ENCODE measurements at places on chromosomes 11 and 22.

DNA sequence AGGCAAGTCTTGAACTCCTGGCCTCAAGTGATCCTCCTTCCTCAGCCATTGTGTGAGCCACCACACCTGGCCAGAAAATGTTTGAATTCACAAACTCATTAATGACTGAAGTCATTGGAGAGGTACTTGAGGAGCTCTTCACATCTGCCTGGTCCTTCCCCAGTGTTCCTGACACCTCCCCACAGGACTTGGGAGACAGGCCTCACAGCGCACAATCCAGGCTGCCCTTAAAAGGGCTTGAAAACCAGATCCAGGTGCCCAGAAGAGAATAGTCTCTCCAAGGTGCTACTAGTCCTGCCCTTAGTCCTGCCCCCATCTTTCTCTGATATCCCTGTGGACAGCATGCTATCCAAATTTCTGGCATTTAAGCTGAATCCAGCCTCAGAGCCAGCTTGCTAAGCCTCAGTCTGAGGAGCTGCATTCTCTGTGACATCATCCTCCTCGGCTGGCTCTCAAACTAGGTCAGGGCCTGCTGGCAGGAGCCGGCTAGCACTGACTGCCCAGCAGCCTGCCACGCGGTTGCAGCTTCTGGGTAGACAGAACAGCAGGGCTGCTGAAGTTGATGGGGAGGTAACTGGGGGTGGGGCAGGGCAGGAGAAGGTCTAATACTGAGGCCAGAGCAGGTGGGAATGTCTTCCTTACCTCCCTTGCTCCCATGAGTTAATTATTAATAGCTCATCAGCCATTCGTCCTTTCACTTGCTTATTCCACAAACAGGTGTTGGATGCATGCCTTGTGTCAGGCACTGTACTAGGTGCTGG is 35.3 kb upstream of the NECTIN1 start:
- no peak for DNase-seq

GRCh38 chr11:86180851-86181250 is 63.7 kb upstream of the EED start:
- DNase-seq: no peak

DNA sequence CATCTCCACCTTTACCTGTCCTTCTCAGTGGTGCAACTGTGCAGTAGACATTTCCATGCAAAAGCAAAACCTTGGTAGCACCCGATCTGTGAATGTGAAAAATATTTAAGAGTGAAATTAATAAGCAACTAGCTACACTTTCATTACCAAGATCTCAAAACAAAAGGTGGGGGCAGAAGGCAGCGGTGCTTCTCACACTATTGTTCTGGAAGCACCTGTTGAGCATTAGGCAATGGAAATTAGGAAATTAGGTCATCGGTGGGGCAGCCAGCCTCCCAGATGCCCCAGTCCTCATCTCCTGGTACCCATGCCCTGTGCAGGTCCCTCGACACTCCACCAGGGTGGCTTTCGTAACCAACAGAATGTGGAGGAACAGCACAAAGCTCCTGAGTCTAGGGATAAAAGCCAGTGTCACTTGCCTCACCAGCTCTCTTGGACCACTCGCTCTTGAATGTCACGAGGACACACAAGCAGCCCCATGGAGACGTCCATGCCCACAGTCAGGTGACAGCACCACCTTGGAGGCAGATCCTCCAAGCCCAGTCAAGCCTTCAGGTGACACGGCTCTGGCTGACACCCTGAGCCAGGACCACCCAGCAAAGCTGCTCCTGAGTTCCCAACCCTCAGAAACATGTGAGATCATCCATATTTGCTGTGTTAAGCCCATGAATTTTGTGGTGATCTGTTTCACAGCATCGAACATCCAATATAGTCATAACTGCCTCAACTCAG is 3.3 kb downstream of the LTO1 start:
- DNase-seq: no peak

DNA sequence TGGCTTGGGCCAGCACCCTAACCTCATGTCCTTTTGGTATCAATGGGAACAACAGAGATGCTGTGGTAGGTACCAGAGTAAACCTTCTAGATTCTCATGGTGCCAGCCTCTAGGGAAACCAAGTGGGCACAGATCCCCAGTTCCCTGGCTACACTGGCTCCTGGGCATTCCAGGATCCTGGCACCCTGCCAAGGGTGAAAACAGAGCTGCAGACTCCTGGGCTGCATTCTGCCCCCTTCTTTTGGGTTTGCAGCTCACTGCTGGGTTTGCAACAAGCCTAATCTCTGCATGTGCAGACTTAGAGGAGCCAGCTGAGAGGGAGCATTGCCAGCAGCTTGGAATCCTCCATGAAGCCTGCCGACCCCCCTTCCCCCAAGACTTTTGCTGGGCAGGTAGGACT is 30.6 kb downstream of the PRDM11 start:
- DNase-seq: no peak

GRCh38 chr11:130601141-130601540 is 152.7 kb downstream of the ADAMTS15 start:
- DNase-seq: no peak

Measured in mesothelial cell of epicardium (in vitro differentiated cells).